ENCODE measurements at places on chromosomes 1 and 21.
A peak's percentile ranks its signal among the peaks of the same experiment; 100 is the strongest.

DNA sequence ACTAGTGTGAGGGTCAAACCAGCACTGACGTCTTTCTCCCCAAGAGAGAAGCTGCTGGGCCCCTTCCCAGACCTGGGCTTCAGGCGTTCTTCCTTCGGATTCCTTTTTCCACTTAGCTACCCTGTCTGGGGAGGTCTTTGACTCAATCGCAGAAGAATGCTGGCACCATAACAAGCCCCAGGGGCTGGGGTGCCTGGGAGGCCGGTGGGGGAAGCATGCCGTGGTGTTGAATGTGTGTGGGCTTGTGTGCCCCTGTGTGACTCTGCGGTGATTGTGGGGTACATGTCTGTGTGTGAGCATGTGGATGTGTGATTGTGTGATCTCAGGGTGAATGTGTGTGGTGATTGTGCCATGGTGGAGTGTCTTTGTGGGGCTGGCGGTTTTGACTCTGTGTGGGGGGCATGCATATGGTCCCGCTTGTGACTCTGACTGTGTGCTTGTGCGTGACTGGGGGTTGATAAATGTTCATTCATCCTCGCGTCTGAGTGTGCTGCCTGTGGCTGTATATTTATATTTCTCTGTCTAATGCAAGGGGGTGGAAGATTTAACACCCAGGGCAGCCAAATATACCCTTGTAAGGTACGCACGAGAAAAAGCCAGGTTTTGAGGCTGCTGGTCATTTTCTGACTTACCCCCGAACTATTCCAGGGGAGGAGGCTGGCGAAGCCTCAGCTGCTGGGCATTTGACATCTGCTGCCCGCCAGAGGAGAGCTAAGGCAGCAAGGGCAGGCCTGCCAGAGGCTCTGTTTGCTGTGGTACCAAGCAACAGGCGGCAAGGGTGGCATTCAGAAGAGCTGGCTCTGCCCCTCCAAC, 1.1 kb upstream of the SYNC start:
- no peak for DNase-seq

DNA sequence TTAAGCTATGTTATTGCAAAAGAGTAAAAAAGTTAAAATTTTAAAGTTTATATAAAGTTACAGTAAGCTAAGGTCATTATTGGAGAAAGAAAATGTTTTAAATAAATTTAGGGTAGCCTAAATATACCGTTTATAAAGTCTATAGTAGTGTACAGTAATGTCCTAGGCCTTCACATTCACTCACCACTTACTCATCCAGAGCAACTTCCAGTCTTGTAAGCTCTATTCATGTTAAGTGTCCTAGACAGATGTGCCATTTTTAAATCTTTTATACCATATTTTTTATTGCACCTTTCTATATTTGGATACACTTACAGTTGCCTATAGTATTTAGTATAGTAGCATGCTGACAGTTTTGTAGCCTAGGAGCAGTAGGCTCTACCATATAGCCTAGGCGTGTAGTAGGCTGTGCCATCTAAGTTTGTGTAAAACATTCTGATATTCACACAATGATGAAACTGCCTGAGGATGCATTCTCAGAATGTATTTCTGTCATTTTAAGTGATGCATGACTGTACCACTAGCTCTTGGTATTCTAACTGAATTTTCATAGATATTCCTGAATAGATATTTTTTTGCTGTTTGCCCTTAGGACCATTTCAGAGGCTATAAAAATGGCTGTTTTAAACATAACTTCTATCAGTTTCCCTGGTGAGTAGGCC, 26.8 kb downstream of the PPP2R5A start:
- no peak for DNase-seq

- peak; percentile 77 for DNase-seq
Observed at GRCh38 chr1:98034505-98034904, 113.7 kb upstream of the DPYD start.

DNA sequence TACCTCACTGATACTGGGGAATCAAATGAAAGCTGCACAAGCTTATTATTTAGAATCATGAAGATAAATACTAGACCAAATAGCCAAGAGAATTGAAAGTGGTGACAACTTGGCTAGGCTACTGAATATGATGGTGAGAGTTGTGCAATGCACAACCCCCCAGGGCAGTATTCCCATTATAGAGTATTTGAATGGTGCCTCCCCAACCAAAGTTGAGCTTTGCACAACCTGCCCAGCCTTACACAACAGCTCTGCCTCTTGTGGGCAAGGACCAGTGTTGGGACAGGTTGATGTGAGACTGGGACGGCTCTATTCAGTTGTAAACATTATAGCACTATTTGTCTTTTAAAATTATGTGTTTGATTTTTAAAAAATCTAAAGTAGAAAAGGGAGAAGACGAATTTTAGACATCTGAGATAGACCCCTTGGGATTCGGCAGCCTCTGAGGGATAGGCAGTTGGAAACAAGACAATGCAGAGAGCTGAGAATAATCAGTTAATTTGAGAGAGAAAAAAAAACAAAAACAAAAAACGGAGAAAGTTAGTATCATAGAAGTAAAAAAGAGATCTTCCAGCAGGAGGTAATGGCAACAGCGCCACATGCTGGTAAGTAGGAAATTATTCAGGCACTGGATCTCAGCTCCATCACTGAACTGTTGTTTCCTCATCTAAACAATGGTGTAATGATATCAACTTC, 91.0 kb upstream of the KCNA3 start:
- DNase-seq = peak; percentile 38

- DNase-seq = no peak
Observed at GRCh38 chr1:60697204-60697994, 385.0 kb upstream of the NFIA start.

DNA sequence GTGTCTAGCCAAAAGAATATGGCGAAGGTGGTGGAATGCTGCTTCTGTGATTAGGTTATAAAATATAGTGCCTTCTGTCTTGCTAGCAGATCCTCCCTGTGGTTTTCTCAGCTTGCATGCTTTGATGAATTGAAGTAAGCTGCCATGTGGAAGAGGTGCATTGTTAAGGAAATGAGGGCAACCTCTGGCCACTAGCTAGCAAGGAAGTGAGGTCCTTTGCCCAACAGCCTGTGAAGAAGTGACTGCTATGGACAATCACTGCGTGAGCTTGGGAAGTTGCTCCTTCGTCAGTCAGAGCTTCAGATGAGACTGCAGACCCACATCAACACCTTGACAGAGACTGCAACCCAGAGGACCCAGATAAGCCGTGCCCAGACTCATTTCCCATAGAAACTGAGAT, 109.4 kb downstream of the GIPC2 start:
- DNase-seq = no peak

- no peak for DNase-seq
Observed at GRCh38 chr1:67608661-67609576, 76.1 kb upstream of the GADD45A start.

- no peak for DNase-seq
Observed at GRCh38 chr1:33137800-33138199, 44.0 kb downstream of the TRIM62 start.

DNA sequence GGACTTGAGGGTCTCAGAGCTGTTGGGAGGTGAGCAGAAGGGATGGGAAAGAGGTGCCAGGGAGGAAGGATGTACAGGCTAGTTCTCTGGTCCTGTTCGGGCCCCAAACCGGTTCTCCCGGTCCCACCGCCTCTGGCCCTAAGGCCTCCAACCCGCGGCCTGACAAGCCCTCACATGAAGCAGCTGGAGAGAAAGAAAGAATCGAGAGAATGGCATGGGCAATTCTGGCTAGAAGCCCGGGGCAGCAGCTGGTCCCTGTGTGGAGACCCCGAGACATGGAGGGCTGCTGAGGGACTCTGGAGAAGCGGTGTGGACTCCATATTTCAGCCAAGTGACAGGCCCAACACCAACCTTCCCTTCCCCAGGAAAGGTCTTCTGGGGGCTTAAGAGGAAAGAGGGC, 730 bp downstream of the CDC42SE1 start:
- DNase-seq = peak; percentile 63

GRCh38 chr1:87878873-87879272, 550.2 kb downstream of the LMO4 start:
- DNase-seq = no peak

DNA sequence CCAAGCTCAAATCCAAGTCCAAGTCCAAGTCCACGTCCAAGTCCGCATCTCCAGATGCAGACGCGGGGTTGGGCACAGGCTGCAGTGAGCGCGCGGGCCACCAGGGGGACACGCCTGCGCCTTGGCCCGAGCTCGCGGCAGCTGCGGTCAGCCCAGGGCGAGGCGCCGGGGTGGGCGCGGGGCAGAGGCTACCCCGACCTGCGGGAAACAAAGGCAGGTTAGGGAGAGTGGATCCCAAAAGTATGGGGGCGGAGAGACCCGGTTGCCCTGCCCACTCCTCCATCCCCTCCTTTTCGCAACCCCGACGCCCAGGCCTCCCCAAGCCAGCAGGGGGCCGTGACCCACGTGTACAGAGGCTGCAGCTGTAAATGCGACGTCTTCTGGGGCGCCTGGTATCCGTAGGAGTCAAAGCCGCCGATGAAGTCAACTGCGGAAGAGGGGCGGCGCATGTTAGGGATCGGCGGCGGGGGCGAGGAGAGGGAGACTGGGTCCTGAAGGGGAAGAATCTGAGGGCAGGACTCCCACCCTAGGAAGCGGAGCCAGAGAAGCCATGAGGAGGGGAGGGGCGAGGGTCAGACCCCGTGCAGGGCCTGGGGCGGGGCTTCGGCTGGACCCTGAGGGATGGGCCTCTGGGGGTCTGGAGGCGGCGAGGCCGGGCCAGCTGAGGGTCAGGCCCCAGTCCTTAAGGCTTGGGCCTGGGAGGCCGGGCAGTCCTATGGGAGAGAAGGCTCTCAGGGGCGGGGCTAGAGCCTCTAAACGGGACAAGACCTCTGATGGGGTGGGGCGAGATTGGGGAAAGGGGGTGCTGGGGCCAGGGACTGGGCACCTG, 58.0 kb downstream of the NKAIN1 start:
- peak; percentile 37 for DNase-seq

GRCh38 chr1:118147522-118147921, 37.5 kb downstream of the SPAG17 start:
- no peak for DNase-seq

DNA sequence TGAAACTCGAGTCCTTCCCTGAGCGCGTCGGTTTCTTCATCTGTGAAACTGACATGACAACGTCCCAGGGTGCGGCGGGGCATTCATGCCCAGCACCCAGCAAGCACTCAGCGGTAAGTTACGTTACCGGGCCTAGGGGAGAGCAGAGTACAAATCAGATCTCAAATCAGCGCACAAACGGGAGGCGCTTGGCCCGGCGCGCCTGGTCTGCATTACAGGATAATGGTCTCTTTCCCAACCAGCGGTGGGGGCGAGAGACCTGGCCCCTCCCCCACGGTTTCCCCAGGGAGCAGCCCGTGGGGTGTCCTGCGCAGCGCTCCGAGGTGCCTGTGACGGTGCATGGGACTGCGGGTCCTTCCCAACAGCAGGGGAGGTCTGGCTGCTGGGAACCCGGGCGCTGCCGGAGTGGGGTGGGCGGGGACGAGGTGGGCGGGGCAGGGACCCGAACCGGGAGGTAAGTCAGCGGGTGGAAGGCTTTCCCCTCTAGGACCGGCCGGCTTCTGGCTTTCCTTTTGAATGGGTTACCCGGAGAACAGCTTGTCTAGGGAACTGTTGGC, 1.0 kb downstream of the TMEM51 start:
- DNase-seq = no peak

DNA sequence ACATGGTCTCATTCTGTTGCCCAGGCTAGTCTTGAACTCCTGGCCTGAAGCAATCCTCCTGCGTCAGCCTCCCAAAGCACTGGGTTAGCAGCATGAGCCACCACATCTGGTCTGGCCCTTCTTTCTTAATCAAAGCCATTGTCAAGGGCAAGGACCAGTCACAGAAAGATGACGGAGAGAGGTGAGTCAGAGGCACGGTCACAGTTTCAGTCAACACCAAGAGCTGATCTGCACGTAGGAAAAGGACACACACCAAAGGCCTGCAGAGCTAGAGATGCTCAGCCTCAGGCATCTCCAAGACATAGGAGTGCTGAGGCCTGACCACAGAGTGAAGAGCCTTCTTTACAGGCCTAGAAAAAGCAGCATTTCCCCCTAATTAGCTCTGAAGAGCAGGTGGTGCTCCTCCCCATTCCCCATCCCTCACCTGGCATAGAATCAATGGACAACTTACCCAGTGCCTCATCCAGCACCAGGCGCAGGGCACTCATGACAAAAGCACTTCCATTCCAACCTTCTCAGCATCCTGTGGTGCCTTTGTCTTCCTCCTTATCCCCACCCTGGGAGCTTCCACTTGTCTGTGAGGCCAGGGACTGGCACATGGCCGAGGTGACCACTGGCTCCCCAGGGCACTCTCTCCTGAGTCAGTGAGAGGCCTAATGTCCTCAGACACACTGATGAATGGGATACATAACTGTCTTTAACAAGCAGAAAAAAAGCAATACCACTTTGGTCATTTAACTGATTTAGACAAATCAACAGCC, 139.8 kb downstream of the AJAP1 start:
- no peak for DNase-seq

- no peak for DNase-seq
Observed at GRCh38 chr1:243471754-243472745, 216.2 kb downstream of the SDCCAG8 start.

DNA sequence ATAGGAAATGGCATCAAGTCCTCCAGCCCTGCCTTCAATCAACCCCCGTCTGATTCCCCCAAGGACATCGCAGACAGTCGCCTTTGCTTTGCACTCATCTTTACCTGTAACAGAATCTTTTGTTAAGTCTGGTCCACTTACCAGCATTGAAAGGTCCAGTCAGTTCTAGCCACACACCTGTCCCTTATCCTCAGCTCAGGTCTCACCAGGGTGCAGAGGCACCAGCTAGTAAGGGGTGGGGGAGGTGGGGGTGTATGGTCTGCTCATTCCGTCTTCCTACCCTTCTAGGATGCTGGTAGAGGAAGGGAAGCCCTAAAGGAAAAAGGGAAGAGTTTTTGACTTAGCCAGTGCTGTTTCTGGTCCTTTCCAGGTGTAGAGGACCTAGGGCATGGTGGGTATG, 427.7 kb downstream of the MATN1 start:
- DNase-seq = no peak

DNA sequence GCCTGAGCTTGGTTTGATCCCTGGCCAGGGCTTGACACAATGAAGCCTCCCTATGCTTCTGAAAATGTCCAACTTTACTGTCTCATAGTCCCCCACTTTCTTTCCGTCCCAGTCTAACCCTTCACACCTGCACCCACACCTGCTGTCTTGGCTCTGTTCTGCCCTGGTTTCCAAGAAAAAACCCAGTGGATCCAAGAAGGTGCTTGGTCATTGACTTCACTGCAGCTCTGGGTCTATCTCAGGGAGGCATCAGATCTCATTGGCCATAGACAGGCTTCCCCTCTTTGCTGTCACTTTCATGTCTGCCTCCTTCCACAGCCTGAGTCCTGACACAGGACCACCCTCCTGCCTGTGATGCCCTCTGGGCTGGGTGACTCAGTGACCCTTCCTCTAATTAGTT, 37.8 kb upstream of the ETV3 start:
- DNase-seq = no peak

DNA sequence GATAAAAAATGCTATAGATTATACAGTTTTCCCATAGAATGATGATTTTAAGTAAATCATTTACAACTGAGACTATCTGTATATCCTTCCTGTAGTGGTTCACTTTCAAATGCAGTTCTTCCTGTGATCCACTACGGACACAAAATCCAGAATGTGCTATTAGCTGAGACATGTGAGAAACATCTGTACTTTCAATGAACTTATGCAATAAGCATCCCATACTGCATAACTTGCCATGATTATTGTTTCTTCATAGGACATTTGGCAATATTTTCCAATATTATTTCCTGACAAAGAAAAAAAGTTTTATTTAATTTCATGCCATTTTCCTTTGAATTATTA, 83.5 kb upstream of the PRDX6 start:
- no peak for DNase-seq

- DNase-seq = no peak
Observed at GRCh38 chr1:97364086-97364485, 556.7 kb downstream of the DPYD start.

All from NCI-H2081 (cell line).